ENCODE measurements at places on chromosomes 7 and 10.
A peak's percentile ranks its signal among the peaks of the same experiment; 100 is the strongest.

- no peak for DNase-seq
Measured at GRCh38 chr10:46559231-46559671, 2.8 kb upstream of the GPRIN2 start.

DNA sequence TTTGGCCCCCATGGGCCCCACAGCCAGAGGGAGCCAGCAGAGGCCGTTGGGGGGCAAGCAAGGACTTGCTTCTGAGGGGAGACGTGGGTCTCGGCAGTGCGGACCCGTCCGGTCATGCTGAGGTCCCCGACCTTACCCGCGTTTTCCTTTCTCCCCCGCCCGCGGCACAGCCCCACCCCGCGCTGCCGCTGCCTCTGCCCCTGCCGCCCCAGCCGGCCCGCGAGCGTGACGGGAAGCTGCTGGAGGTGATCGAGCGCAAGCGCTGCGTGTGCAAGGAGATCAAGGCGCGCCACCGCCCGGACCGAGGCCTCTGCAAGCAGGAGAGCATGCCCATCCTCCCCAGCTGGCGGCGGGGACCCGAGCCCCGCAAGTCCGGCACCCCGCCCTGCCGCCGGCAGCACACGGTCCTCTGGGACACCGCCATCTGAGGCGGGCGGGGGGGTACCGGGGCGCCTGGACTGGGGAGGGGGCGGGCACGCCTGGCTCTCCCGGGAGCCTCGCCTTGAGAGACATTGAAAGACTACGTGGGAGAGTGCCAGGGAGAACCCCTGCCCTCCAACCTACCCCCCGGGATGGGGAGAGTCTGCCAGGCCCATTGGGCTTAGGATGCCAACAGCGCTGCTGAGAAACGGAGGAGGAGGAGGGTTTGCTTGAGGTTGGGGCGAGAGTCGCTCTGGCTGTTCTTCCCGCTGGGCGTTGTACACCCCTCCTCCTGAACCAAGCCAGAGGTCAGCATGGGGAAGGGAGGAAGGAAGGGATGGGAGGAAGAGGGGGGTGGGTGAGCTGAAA is 9.9 kb downstream of the NYAP1 start:
- no peak for DNase-seq

DNA sequence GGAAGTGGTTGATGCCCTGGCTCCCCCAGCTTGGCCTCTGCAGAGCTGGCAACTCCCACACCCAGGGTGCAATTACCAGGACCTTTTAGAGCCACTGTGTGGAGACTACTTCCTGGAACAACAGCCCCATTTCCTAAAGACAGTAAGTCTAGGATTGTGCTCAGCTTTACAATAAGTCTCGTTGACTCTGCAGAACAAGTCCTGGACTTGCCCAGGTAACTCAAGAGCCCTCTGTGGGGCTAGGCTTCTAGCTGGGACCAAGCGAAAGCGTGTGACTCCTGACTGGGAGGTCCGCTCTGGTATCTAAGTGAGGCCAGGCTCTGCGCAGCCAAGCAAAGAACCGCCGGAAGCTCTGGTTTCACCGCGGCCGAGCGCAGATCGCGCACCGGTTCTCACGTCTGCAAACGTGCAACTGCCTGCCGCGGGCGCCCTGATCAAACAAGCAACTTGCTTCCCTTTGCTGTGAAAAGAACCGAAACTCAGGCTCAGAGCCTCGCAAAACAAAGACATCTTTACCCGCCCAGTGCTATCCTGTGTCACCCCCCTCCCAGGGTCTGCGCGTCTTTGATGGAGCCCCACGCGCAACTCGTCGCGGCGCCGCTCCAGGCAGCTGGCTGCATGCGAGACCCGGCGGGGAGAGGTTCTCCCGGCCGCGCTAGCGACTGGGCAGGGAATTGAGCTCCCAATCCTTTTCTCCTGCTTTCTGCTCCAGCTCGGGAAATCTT is 4.4 kb upstream of the PDLIM1 start:
- DNase-seq, result no peak

- DNase-seq, result no peak
Measured at GRCh38 chr10:132710746-132711612, 75.0 kb downstream of the NKX6-2 start.

DNA sequence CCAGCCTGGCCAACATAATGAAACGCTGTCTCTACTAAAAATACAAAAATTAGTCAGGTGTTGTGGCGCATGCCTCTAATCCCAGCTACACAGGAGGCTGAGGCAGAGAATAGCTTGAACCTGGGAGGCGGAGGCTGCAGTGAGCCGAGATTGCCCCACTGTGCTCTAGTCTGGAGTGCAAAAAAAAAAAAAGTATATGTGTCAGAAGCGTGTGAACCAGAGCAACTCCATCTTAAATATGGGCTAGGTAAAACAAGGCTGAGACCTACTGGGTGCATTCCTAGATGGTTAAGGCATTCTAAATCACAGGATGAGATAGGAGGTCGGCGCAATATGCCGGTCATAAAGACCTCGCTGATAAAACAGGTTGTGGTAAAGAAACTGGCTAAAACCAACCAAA is 6.2 kb downstream of the CCL24 start:
- no peak for DNase-seq

DNA sequence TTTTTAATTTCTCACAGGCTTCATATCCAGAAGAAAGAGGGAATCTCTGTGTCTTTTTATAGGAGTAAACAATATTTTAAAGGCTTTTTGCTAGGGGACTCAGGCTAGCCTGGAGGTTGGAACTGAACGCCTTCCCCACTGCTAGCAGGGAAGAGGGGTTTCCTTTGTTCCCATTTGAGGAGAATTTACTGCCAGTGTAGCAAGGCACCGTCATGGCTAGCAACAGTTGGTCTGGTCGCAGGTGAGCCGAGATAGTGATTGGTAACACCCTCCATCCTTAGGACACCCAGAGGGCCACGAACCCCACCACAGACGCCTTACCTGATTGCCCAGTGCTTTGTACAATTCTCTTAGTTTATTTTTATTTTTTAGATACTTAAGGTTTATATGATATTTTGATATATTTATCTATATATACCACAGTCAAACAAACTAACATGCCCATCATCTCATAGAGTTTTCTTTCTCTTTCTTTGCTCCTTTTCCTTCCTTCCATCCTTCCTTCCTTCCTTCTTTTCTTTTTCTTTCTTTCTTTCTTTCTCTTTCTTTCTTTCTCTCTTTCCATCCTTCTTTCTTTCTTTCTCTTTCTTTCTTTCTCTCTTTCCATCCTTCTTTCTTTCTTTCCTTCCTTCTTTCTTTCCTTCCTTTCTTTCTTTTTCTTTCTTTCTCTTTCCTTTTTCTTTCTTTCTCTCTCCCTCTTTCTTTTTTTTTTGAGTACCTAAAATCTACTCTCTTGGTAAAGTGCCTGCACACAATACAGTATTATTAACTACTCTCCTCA is 219.0 kb upstream of the AKR1E2 start:
- DNase-seq, result no peak

- DNase-seq, result peak; percentile 54
Measured at GRCh38 chr7:22728401-22729029, 1.5 kb downstream of the IL6 start.

DNA sequence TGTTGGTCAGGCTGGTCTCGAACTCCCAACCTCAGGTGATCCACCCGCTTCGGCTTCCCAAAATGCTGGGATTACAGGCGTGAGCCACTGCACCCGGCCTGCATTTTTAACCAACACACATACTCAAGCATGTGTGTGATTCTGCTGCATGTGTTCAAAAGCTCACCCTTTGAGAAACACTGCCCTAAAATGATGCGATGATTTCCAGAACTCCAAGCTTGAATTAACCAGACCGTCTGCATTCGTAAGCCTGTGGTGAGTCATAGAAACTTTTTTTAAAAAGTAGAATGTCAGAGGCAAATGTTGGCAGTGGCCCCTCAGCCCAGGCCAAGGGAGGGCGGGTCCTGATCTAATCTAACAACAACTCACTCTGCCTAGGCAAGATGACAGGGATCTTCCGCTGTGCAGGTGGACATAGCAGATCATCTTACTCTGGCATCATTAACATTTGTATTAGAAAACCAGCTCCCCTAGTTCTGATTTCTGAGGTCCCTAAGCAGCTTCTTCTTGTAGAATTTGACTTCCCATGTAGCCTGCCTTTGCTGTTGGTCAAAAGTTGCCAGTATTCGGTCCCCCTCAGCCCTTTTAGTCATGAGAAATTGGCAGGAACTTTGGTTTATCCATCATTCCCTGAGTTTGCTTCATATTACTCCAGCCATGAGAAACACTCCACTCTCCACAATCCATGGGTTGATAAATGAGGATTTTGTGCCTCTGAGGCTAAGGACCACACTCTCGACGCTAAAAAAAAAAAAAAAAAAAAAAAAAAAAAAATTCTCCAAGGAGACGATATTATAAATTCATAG is 190.4 kb downstream of the SKIDA1 start:
- peak; percentile 90 for DNase-seq
